Articular chondrocyte of knee joint (primary cell): ENCODE measurements at places on chromosomes 13 and 19. TPM values are rescaled to one million over a fixed set of nuclear protein-coding genes. Genes with fewer than 3 reads are reported as not detected.

Gene METTL21C
- 0.11 TPM in 1 of 2 replicates, not detected in the other for total RNA-seq

Gene ERFL
- total RNA-seq: 0.11 TPM in 1 of 2 replicates, not detected in the other

Gene HSPBP1
- total RNA-seq: 23.0 and 25.6 TPM in 2 replicates

Gene ATP4A
- total RNA-seq: not detected in 2 replicates

Gene ZNF763
- total RNA-seq: 3.0 and 4.5 TPM in 2 replicates

Gene ELSPBP1
- not detected in 2 replicates for total RNA-seq

Gene ZNF723
- not detected in 2 replicates for total RNA-seq

Gene SERPINE3
- total RNA-seq: 0.13 TPM in 1 of 2 replicates, not detected in the other

Gene THSD1
- total RNA-seq: 22.0 and 34.0 TPM in 2 replicates

Gene COG3
- total RNA-seq: 32.4 and 38.2 TPM in 2 replicates

Gene KLK4
- not detected in 2 replicates for total RNA-seq

Gene APOC4
- not detected in 2 replicates for total RNA-seq

Gene KLK5
- not detected in 2 replicates for total RNA-seq

Gene EBI3
- not detected in 2 replicates for total RNA-seq

Gene RDH8
- not detected in 2 replicates for total RNA-seq

Gene ZNF486
- 9.4 and 9.7 TPM in 2 replicates for total RNA-seq

Gene MRPL34
- total RNA-seq: 19.7 and 23.7 TPM in 2 replicates

Gene LHB
- total RNA-seq: not detected in 2 replicates

Gene CALR3
- 0.39 TPM in 1 of 2 replicates, not detected in the other for total RNA-seq

Gene CFAP97D2
- total RNA-seq: not detected in 2 replicates

Gene PDE4C
- total RNA-seq: under 0.01 and 0.22 TPM in 2 replicates

Gene MISP3
- 0.22 and 0.26 TPM in 2 replicates for total RNA-seq

Gene CYP4F2
- total RNA-seq: not detected in 2 replicates

Gene KLK14
- not detected in 2 replicates for total RNA-seq
